ENCODE measurements at places on chromosomes 2 and 18. TPM values are rescaled to one million over a fixed set of nuclear protein-coding genes. Genes with fewer than 3 reads are reported as not detected.

The IL36A gene
- total RNA-seq: not detected

The REG3A gene
- not detected for total RNA-seq

The PRKAG3 gene
- not detected for total RNA-seq

The DPP10 gene
- total RNA-seq: not detected

DNA sequence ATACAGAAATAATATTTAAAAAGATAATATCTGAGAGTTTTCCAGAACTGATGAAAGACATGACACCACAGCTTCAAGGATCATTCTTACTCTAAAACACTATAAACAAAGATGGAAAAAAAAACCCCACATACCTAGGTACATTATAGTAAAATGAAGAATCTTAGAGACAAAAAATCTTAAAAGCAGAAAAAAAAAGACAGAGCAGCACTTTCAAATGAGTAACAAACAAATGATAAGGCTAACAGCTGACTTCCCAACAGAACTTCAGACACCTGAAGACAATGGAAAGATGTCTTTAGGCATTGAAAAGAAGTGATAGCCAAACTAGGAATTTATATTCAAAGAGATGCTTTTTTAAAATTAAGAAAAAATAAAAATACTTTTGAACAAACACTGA lies 21.2 kb upstream of the AFF3 start:
- H3K4me1 ChIP-seq: no peaks in the 10 kb centered on the region
- no peaks in the 10 kb centered on the region for H3K27me3 ChIP-seq
- no peak overlapping the region for H3K27ac ChIP-seq
- H3K4me3 ChIP-seq: no peak overlapping the region
- no peak for DNase-seq
- no peaks in the 10 kb centered on the region for H3K36me3 ChIP-seq

- H3K4me1 ChIP-seq: peaks cover 25% of the 10 kb centered on the region
- H3K4me3 ChIP-seq: no peak overlapping the region
- no peaks in the 10 kb centered on the region for H3K36me3 ChIP-seq
- H3K27ac ChIP-seq: no peak overlapping the region
Measured at GRCh38 chr18:48805826-48806535, 144.8 kb downstream of the SMAD7 start.

DNA sequence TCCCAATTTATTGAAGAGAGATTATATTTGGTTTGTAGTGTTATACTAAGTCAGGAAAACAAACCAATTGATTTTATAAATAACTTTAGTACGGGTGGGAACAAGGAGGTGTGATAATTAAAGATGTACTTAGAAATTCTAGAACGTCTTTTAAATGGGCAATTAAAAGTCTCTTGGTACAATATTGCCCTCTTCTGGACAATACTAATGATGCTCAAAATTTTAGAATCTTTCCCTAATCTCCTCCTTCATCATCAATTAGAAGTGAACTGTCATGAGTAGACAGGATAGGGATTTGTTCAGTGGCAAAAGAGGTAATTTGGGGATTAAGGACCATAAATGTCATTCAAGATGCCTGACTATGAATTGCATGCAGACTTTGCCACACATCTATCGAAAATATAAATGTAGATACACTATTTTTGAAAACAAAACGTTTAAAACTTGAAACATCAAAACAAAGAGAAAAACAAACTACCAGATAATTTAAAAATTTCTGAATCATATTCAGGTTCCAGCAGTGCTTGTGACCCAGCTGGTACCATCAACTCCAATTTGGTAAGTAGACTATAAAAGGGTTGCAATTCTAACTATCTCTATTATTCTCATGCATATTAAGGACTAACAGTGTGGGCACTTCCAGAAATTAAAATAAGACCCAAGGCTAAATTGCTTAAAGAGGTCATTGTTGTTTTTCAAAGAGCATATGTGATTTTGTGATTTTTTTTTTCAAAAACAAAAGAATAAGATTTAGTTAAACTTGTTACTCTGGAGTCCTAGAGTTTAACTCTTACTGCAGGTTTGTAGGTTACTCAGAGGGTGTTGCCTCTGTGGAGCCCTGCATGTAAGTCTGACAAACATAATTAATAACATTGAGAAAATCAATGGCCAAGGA lies 123.5 kb downstream of the LAMA3 start:
- H3K4me3 ChIP-seq: no peak overlapping the region
- H3K27me3 ChIP-seq: no peaks in the 10 kb centered on the region
- DNase-seq: peak; percentile 60
- peaks cover 2% of the 10 kb centered on the region for H3K4me1 ChIP-seq
- H3K27ac ChIP-seq: no peak overlapping the region

DNA sequence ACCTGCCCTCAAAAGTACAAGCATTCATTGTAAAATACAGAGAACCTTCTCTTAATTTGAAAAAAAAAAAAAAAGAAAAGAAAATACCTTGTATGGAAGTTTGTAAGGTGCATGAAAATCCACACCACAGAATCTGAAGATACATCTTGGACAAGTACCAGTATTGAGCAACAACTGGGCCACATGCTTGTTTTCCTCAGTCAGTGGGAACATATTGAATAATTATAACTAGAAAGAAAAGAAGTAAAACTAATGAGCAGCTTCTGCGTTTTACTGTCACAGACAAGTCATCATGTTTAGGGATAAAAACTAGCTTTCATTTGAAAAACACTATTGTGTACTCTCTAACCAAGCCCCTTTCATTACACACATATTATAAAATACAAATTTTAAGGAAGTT lies 5.8 kb upstream of the PEX13 start:
- no peak overlapping the region for H3K4me3 ChIP-seq
- H3K27me3 ChIP-seq: no peaks in the 10 kb centered on the region
- no peak for DNase-seq
- H3K27ac ChIP-seq: no peak overlapping the region

DNA sequence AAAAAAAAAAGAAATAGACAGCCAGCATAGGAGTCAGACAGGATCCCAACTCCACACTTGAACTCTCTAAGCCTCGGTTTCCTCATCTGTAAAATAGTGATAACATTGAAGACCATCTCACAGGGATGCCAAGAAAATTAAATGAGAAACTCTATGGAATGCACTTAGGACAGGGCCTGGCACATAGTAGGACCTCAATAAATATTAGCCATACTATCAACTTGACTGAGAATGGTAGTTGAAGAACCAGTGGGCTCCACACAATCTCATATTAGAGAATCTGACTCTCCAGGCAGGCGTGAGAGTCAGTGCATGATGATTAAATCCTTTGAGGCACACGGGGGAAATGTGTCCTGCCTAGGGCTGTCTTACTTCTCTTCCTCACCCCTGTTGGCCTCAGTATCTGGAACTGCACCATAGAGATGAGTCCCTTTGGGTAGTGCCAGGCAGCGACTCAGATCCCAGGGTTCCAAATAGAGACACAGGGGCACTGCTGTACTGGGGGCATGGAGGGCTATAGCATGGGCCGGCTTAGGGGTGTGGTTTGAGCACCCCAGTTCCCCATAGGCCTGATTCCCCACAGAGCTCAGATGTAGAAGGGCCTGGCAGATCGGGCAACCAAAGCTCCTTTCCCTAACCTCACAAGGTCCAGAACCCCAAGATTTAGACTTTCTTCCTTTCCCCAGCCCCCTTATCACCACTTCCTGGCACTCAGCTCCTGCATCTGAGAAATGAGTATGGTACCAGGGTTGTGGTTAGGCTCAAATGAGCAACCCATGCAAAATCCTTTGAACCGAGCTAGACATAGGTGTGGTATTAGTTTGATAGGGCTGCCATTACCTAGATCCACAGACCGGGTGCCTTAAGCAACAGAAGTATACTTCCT lies 51.3 kb upstream of the CAB39 start:
- H3K4me3 ChIP-seq: no peak overlapping the region
- no peaks in the 10 kb centered on the region for H3K36me3 ChIP-seq
- H3K27me3 ChIP-seq: no peaks in the 10 kb centered on the region
- H3K4me1 ChIP-seq: peaks cover 90% of the 10 kb centered on the region

GRCh38 chr2:240575101-240575965 lies 7.0 kb downstream of the RNPEPL1 start:
- no peak overlapping the region for H3K27ac ChIP-seq
- peaks cover 64% of the 10 kb centered on the region for H3K36me3 ChIP-seq
- no peak overlapping the region for H3K4me3 ChIP-seq
- DNase-seq: no peak
- H3K4me1 ChIP-seq: peaks cover 48% of the 10 kb centered on the region

DNA sequence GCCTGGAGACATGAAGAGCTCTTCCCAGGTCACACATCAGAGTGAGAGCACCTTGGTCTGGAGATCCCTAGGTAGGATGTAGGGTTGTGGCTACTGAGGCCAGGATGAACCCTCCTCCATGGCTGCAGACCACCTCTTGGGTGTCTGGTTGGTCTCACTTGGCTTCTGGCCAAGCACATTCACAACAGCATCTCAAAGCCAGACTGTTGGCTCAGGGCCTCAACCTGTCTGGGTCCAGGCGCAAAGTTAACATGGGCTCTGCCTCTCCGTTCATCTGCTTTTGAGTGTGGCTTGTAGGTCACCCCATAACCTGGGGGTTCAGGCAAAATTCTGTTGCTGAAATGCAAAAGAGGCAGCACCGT lies 40.1 kb downstream of the RHOB start:
- no peaks in the 10 kb centered on the region for H3K27me3 ChIP-seq
- H3K4me1 ChIP-seq: no peaks in the 10 kb centered on the region
- no peak for DNase-seq
- no peaks in the 10 kb centered on the region for H3K36me3 ChIP-seq
- no peak overlapping the region for H3K4me3 ChIP-seq

- no peak for DNase-seq
- no peaks in the 10 kb centered on the region for H3K4me1 ChIP-seq
- no peaks in the 10 kb centered on the region for H3K27me3 ChIP-seq
- no peak overlapping the region for H3K27ac ChIP-seq
- H3K36me3 ChIP-seq: no peaks in the 10 kb centered on the region
- H3K4me3 ChIP-seq: no peak overlapping the region
Measured at GRCh38 chr2:149744865-149745264, 157.3 kb upstream of the MMADHC start.

Data from natural killer cell (primary cell).